COLO829 (cell line): ENCODE measurements at places on chromosomes 7 and 10.

GRCh38 chr10:78505657-78506056 is 472.0 kb downstream of the RPS24 start:
- DNase-seq = no peak

DNA sequence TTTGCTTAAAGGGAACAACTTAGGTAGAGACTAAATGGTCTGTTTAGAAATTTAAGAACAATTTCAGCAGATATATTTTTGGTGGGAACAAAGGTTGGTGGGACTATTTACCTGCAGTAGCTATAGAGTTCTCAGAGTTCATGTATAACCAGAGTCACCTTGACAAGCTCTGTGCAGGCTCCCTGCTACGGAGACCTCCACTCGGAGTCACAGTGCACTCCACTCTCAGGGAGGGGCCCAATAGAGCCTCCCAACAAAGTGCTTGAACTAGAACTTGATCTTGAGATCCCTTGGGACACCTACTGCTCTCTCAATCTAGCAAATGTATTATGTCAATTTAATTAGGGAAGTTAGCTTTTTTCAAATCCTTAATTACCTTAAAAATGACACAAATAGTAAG is 2.3 kb downstream of the MYPN start:
- no peak for DNase-seq

DNA sequence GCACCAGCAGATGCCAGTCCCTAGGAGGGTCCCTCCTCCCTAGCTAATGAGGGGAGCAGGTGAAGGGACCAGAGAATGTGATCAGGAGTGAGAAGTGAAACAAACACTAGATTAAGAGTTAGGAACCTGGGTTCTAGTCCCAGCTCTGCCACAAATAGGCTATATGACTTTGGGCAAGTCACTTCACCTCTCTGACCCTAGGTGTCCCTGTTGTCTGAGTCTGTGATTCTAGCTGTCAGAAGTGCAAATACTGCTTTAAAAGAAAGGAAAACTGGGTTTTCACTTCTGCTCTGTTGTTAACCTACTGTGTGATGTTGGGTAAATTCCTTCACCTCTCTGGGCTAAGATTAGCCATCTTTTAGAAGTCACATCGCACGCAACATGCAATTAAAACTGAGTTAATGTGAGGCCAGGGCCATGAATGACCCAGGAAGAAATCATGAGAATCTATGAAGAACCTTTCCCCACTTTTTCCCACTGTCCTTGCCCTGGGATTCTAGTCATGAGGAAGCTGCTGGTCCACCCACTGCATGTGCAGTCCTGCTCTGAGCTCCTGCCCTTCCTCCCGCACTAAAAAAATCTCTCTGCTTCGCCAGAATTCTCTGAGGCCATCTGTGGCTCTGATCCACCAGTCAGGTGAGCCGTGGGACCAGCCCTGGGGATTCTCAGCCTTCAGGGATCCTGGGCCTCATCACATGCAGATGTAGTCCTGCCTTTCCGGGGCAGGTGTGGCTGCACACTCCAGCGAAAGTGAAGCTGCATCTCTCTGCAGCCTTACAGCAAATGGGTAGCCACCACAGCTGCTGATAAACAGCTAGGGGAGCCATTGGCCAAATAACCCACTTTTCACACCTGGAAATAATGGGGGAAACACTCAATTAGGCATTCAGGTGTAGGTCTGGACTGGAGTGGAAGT is 181.7 kb downstream of the PLXNA4 start:
- no peak for DNase-seq

GRCh38 chr7:106731646-106732444 is 70.9 kb upstream of the CCDC71L start:
- DNase-seq = no peak

GRCh38 chr10:5600908-5601307 is 65.5 kb downstream of the ASB13 start:
- DNase-seq = no peak

DNA sequence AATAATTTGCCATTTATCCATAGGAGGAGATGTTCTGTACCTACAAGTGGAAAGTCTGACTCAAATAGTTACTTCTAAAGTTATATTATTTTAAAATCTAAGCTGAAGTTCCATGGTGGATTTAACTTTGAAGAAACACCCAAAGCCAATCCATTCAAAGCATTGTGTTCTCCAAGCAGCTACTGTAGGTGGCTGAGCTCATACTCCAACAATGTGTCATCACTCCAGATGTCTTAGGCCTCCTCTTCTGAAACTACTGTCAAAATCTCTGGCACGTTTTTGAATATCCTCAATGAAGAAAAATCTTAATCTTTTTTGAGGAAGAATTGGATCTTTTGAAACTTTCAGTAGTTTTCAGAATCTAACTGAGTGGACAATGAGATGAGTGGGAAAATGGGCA is 169.1 kb downstream of the PTEN start:
- no peak for DNase-seq

DNA sequence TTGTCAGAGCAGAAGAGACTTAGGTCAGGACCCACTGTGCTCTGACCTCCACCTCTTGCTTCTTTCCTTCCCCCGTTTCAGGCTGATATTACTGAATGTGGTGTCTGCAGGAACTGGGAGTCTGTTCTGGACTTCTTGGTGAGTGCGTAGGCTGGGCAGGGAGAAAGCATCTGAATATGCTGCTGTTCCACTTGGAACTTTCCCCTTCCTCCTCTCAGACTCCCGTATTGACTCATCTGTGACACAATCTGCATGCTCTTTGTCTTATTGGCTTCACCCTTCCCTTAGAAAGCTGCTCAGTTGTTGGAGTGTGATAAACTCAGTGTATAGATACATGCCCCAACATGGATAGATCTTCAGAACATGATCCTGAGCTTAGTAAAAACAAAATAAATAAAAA is 137.6 kb upstream of the HABP2 start:
- no peak for DNase-seq

DNA sequence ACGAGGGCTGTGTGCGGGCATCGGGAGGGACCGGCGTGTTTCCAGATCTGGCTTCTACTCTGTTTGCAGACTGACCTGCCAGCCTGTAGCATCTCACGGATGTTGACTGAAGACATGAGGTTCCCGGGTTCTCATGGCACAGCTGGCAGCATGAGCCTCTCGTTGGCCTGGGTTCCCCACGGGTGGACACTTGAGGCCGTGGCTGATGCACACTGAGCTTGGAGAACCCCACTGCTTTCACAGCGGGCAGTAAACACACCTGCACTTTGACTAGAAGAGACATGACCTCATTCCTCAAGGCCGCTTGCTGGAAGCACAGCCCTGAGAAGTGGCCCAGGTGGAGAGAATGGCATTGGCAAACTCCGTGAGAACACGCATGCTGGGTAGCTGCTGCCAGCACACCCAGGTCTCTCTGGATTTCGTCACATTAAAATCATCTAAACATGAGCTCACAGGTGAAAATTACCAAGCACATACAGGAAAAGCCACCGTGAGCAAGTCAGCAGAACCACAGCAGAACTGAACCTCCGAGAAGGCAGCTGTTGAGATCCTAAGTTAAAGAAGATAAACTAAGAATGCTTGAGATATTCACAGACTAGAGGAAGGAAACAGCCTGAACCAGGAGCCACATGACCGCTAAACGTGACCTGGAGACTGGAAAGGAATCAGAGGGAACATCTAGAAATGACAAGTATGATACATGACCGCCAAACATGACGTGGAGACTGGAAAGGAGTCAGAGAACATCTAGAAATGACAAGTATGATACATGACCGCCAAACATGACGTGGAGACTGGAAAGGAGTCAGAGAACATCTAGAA is 32.5 kb downstream of the BNIP3 start:
- no peak for DNase-seq
